ENCODE measurements at places on chromosomes 1 and 21.

DNA sequence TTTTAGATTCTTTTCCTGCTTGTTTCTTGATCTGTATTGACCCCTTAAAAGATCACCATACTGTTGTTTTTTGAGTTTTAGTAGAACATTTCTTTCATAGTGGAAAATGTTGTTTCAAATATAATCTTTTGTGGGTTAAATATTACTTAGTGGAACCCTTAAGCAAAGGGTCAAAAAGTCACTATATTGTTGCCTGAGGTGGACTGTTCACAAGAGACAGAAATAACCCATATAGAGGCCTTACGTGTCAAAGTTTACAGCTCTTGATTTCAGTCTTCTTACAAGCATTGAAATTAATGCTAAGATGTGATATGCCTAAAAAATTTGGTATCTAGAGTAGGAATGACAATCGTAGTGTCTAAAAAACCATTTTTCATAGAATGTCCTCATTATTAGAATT, 6.3 kb downstream of the DNAJB4 start:
- no peak for DNase-seq

DNA sequence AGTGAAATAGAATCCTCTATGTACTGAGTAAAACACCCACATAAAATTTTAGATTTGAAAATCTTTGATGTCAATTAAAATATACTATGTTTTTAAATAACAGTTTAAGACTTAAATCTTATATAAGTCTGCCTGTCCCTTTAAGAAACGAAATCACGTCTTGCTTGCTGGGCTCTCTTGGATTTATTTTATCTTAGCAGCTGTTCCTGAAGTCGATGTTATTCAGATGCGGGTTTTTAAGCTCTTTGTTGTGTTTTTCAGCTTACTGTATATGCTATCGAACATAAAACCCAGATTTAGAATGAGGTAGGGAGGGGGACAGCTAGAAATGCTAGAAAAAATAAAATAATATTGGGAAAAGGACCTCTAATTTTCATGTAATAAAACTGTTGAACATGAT, 11.1 kb upstream of the SSX2IP start:
- no peak for DNase-seq

- no peak for DNase-seq
Observed at GRCh38 chr1:203669739-203670138, 43.1 kb downstream of the ATP2B4 start.

- no peak for DNase-seq
Observed at GRCh38 chr1:58456470-58456869, 90.1 kb downstream of the OMA1 start.

DNA sequence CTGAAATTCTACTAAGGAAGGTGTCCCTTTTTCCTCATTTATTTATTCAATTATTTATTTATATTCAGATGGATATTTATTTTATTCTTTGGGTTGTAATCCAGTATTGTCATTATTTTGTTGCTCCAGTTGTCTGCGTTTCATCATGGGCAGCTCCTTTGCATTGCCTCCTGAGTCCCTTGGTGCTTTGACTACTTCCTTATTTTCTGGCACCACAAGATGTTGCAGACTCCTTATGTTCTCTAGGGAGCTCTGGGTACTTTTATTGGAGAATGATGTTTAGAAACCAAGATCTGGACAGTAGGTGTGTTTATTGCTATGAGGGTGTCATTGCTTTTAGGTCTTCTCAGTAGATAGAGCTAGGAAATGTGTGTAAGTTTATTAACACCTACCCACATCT, 59.9 kb upstream of the ERRFI1 start:
- no peak for DNase-seq

DNA sequence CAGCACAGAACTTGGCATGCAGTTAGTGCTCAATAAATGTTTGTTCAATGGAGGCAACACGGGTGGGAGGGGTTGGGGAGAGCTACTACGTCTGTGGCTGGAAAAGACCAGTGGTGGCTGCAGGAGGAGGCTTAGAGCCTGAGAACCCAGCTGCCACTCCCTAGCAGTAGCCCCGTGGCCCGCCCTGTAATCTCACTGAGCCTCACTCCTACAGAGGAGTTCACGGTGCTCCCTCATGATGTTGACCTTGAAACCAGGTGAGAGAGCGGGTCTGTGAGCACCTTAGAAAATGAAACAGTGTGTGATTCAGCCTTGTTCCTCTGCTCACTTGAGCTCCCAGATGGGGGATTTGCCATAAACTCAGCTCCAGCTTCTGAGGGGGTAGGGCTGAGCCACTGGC, 299.6 kb downstream of the NPHP4 start:
- no peak for DNase-seq
